ENCODE measurements at places on chromosomes 6 and 20.
A peak's percentile ranks its signal among the peaks of the same experiment; 100 is the strongest.

DNA sequence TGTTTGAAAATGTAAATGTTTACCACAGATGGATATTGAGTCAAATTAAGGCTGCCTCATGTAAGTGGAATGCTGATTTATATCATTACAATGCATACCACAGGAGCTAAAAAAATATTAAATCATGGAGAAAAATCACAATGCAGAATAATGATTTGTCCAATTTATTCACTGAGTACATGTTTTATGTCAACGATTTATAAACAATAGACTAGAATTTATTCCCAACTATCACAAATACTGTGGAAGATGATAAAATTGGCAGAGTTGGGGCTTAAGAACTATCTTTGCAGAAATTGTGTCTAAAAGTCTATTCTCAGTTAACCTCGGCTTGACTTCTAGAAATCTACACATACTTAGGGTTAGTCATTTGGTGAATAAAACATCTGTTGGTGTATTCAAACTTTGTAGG lies 472.1 kb upstream of the MARCKS start:
- peak overlapping the region; percentile 31 for H3K4me3 ChIP-seq
- H3K27me3 ChIP-seq, result no peaks in the 10 kb centered on the region
- DNase-seq, result peak; percentile 23
- peak overlapping the region; percentile 32 for H3K27ac ChIP-seq
- no peaks in the 10 kb centered on the region for H3K36me3 ChIP-seq

- DNase-seq, result no peak
- H3K27me3 ChIP-seq, result no peaks in the 10 kb centered on the region
- H3K4me1 ChIP-seq, result no peaks in the 10 kb centered on the region
- H3K36me3 ChIP-seq, result no peaks in the 10 kb centered on the region
- no peak overlapping the region for H3K27ac ChIP-seq
These were observed 323.9 kb downstream of the FOXA2 start for GRCh38 chr20:22260506-22260905.

DNA sequence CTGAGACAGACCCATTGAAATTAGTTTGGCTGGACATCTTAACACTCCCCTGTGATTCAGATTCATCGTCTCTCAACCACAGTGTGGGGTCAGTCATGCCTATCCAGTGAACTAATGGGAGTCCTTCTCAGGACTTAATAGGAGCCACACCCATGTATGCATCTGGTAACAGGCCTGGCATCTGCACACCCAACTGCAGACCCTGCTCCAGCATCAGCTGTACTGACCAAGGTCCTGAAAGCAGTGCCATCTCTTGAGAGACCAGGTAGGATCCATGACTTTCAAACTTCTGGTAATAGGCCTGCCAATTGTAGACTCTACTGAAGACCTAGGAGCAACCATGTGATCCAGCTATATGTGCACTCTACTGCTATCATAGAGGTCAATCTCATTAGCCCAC lies 363.6 kb upstream of the POU3F2 start:
- H3K4me3 ChIP-seq, result no peak overlapping the region
- no peaks in the 10 kb centered on the region for H3K36me3 ChIP-seq
- no peaks in the 10 kb centered on the region for H3K27me3 ChIP-seq

GRCh38 chr6:39610221-39610620 lies 115.0 kb downstream of the KIF6 start:
- no peak overlapping the region for H3K27ac ChIP-seq
- H3K4me1 ChIP-seq, result no peaks in the 10 kb centered on the region
- H3K36me3 ChIP-seq, result no peaks in the 10 kb centered on the region
- DNase-seq, result no peak
- H3K4me3 ChIP-seq, result no peak overlapping the region

- H3K27me3 ChIP-seq, result peaks cover 5% of the 10 kb centered on the region
- DNase-seq, result no peak
- peaks cover 18% of the 10 kb centered on the region for H3K4me1 ChIP-seq
- H3K4me3 ChIP-seq, result peak overlapping the region; percentile 50
- H3K36me3 ChIP-seq, result no peaks in the 10 kb centered on the region
These were observed 42.2 kb downstream of the GFOD1 start for GRCh38 chr6:13445005-13445743.

- no peaks in the 10 kb centered on the region for H3K36me3 ChIP-seq
- DNase-seq, result no peak
- H3K4me1 ChIP-seq, result peaks cover 4% of the 10 kb centered on the region
- no peak overlapping the region for H3K4me3 ChIP-seq
- no peaks in the 10 kb centered on the region for H3K27me3 ChIP-seq
These were observed 28.5 kb upstream of the ADGRF4 start for GRCh38 chr6:47669684-47670513.

GRCh38 chr6:40803897-40804702 lies 216.9 kb upstream of the LRFN2 start:
- H3K36me3 ChIP-seq, result no peaks in the 10 kb centered on the region
- no peak overlapping the region for H3K27ac ChIP-seq

- peaks cover 2% of the 10 kb centered on the region for H3K36me3 ChIP-seq
- DNase-seq, result peak; percentile 51
- H3K27me3 ChIP-seq, result peaks cover 17% of the 10 kb centered on the region
- H3K4me1 ChIP-seq, result peaks cover 72% of the 10 kb centered on the region
- no peak overlapping the region for H3K4me3 ChIP-seq
These were observed 35.7 kb upstream of the ID1 start for GRCh38 chr20:31569163-31570020.

DNA sequence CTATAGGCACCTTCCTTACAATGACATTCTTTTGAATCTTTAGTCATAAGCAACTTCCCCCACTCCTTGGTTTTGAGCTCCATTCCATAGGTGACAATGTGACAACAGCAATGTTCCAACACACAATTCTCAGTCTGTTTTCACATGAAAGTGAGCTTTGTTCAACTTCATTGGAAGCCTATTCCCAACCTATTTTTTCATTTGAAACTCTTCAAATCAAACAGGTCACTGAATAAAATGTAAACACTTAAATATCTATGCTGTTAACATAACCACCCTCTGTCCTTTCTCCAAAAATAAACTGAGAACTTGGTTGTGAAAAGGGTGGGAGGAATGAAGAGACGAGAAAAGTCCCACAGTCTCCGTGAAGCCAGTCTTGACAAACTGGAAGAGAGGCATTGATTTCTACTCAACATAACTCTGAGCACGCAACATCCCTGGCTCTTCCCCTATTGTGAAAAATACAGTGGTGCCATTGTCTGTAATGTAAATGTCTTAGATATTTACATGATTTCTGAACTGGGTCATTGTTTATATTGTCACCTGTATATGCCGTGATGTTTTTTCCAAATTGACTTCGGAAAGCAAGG lies 343.1 kb downstream of the TFAP2A start:
- no peaks in the 10 kb centered on the region for H3K27me3 ChIP-seq
- peaks cover 6% of the 10 kb centered on the region for H3K36me3 ChIP-seq
- DNase-seq, result no peak
- no peak overlapping the region for H3K4me3 ChIP-seq
- no peak overlapping the region for H3K27ac ChIP-seq

- H3K4me3 ChIP-seq, result no peak overlapping the region
- no peak overlapping the region for H3K27ac ChIP-seq
- H3K27me3 ChIP-seq, result no peaks in the 10 kb centered on the region
- H3K36me3 ChIP-seq, result peaks cover 5% of the 10 kb centered on the region
- DNase-seq, result no peak
- H3K4me1 ChIP-seq, result 0 out of 2 replicates have a peak, but pooled peaks cover 11% of the 10 kb centered on the region
These were observed 5.2 kb upstream of the ADRM1 start for GRCh38 chr20:62297449-62298227.

GRCh38 chr6:40256831-40257230 lies 322.6 kb upstream of the MOCS1 start:
- no peaks in the 10 kb centered on the region for H3K36me3 ChIP-seq
- DNase-seq, result no peak
- no peak overlapping the region for H3K4me3 ChIP-seq
- H3K4me1 ChIP-seq, result no peaks in the 10 kb centered on the region
- H3K27ac ChIP-seq, result no peak overlapping the region

DNA sequence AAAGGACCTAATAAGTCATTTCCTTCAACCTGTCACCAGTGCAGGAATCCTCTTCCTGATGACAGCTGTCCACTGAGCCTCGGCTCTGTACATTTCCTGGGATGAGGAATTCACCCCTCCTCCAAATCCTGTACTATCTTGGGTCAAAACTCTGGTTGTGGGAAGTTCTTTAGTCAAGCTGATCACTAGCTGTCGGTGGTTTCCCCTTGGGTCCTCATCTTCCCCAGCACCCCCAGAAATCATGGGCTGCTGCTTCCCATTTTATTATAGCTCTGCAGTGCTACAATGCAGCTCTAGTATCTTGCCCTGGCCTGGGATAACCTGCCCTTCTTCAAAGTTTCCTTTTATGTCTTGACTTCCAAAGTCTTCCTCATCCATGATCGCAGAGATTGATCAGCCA lies 14.6 kb upstream of the ADA start:
- no peak overlapping the region for H3K27ac ChIP-seq
- H3K36me3 ChIP-seq, result no peaks in the 10 kb centered on the region
- H3K4me3 ChIP-seq, result no peak overlapping the region
- H3K4me1 ChIP-seq, result peaks cover 33% of the 10 kb centered on the region
- DNase-seq, result no peak

DNA sequence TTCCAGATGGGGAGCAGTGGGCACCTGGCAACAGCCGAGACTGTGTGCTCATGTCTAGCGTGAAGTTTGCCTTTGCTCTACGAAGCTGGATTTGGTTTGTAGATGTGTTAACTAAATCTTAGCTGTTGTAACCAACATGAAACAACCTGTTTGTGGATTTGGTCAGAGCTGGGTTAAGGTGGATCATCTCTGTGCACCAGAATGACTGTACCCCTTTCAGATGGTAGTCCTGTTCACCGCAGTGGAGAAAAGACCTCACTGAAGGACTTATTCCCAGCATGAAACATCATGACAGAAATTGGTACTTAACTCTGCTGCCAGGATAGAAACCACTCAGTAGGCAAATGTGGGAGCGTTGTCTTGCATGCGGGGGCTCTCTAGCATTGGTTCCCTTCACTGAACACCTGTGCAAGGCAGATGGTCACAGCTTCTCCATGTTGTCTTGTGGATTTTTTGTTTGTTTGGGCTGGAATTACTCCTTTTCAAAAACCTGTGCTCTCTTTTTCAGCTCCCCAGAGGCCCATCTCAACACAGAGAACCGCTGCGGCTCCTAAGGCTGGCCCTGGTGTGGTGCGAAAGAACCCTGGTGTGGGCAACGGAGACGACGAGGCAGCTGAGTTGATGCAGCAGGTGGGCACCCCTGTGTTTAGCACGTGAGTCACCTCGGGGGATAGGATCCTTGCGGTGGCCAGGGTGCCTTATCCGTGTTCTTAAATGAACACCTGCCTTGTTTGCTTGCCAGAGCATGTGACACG lies 19.3 kb upstream of the EFCAB8 start:
- no peaks in the 10 kb centered on the region for H3K4me1 ChIP-seq
- H3K27ac ChIP-seq, result no peak overlapping the region
- no peaks in the 10 kb centered on the region for H3K27me3 ChIP-seq
- H3K4me3 ChIP-seq, result no peak overlapping the region
- DNase-seq, result no peak

GRCh38 chr6:101876431-101876830 lies 482.9 kb downstream of the GRIK2 start:
- DNase-seq, result no peak
- H3K36me3 ChIP-seq, result peaks cover 10% of the 10 kb centered on the region
- H3K4me3 ChIP-seq, result no peak overlapping the region
- H3K27me3 ChIP-seq, result no peaks in the 10 kb centered on the region
- no peak overlapping the region for H3K27ac ChIP-seq

GRCh38 chr6:126180585-126180984 lies 159.3 kb upstream of the CENPW start:
- H3K27me3 ChIP-seq, result peaks cover 3% of the 10 kb centered on the region
- peaks cover 12% of the 10 kb centered on the region for H3K4me1 ChIP-seq
- peak; percentile 70 for DNase-seq
- H3K36me3 ChIP-seq, result no peaks in the 10 kb centered on the region
- no peak overlapping the region for H3K27ac ChIP-seq

DNA sequence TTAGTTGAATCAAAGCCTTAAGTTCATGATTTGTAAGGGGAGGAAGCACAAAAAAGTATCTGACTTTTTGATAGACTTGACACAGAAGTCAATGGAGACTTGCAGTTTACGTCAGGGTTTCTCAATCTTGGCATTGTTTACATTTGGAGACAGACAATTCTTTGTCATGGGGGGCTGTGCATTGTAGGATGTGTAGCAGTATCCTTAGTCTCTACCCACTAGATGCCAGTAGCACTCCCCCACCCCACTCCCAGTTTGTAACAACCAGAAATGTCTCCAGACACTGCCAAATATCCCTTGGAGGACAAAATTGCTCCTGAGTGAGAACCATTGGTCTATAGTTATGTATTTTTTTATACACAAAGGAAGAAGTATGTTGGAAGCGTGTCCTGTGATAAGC lies 434.1 kb downstream of the RFPL4B start:
- no peak overlapping the region for H3K4me3 ChIP-seq
- no peaks in the 10 kb centered on the region for H3K27me3 ChIP-seq
- H3K36me3 ChIP-seq, result no peaks in the 10 kb centered on the region
- H3K4me1 ChIP-seq, result peaks cover 24% of the 10 kb centered on the region

GRCh38 chr20:50930139-50930975 lies 880 bp downstream of the ADNP start:
- DNase-seq, result no peak
- peak overlapping the region; percentile 93 for H3K4me3 ChIP-seq
- H3K27me3 ChIP-seq, result no peaks in the 10 kb centered on the region

- no peak overlapping the region for H3K4me3 ChIP-seq
- peaks cover 53% of the 10 kb centered on the region for H3K27me3 ChIP-seq
- peaks cover 6% of the 10 kb centered on the region for H3K4me1 ChIP-seq
These were observed 2.0 kb downstream of the BHLHE23 start for GRCh38 chr20:63004607-63005364.

DNA sequence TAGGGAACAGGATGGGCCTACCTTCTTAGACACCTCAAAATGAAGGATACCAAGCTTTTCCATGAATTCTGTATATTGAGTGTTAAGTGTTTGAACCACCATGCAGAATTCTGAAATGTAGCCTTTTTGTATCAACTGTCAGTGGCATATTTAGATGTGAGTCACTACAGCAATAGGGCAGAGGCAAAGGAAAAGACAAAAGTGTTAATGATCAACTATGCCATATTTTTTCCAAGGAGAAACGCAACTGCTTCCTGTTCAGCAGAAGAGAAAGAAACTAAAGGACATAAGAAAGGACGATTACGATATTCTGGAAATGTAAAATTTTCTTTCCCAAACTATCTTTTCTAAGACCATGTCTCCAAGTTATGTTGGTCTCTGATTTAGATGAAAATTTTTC lies 104.6 kb upstream of the RSPO3 start:
- no peaks in the 10 kb centered on the region for H3K36me3 ChIP-seq
- no peak overlapping the region for H3K27ac ChIP-seq
- no peak overlapping the region for H3K4me3 ChIP-seq
- H3K4me1 ChIP-seq, result no peaks in the 10 kb centered on the region
- DNase-seq, result no peak
- H3K27me3 ChIP-seq, result peaks cover 2% of the 10 kb centered on the region

GRCh38 chr6:131995917-131996316 lies 44.7 kb upstream of the CCN2 start:
- peaks cover 9% of the 10 kb centered on the region for H3K36me3 ChIP-seq
- H3K4me1 ChIP-seq, result peaks cover 48% of the 10 kb centered on the region
- peak; percentile 85 for DNase-seq

DNA sequence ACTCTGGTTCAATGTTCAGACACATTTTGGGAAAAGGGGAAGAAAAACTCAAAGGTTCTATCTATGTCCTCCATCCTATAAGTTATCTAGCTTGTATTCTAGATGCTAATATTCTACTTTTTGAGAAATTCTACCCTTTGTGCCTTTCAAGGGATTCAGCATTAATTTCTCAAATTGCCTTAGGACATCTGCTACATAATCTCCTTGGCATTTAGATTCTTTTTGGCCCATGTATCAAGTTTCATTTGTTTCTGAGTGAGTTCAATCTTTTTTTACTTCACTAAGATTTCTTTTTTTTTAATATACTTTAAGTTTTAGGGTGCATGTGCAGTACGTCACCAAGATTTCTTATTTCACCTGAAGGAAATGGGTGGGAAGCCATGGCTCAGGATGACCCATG lies 232.7 kb upstream of the TENT5A start:
- peaks cover 56% of the 10 kb centered on the region for H3K4me1 ChIP-seq
- peak overlapping the region; percentile 25 for H3K4me3 ChIP-seq
- peaks cover 5% of the 10 kb centered on the region for H3K36me3 ChIP-seq
- H3K27ac ChIP-seq, result no peak overlapping the region
- H3K27me3 ChIP-seq, result no peaks in the 10 kb centered on the region
- DNase-seq, result no peak

Measured in HFFc6 (cell line).